LNCaP clone FGC (cell line): ENCODE measurements at places on chromosomes 16 and 17.
A peak's percentile ranks its signal among the peaks of the same experiment; 100 is the strongest.

DNA sequence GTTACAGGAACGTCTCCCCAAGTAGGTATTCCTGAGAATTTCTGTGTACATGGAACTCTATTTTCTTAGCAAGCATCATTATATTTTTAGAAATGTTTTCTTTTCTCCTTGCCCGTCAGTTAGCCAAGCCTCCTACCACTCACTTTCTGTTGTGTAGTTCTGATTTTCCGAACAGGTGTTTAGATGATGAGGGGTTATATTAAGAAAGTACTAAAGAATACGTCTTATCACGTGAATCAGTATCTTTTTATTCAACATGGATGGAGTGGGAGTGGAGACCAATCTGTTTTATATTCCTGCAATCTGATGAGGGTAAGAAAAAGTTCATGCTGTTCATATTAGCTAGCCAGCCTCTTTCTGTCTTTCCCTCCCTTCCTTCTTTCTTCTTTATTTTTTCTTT lies 29.4 kb downstream of the MSI2 start:
- no peak for DNase-seq

GRCh38 chr16:89847051-89847939 lies 19.0 kb downstream of the SPIRE2 start:
- no peak for DNase-seq

- no peak for DNase-seq
These were observed 16.5 kb upstream of the SLC35G3 start for GRCh38 chr17:35210741-35211140.

DNA sequence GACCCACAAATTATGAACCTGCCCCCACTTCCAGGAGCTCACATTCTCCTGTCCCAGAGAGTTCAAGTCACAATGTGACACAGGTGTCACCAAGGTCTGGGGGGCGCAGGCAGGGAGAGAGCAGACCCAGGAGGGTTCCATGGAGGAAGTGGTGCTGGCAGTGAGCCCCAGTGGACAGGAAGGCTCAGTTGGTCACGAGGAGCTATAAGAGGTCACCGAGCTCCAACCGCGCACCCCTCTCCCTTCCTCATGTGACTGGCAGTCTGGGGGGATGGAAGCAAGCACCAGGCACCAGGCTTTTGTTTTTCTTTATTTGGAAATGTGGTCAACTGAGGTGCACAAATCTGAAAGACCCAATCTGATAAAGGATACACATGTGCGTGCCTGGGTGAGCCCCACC lies 2.5 kb downstream of the ITGAD start:
- no peak for DNase-seq

DNA sequence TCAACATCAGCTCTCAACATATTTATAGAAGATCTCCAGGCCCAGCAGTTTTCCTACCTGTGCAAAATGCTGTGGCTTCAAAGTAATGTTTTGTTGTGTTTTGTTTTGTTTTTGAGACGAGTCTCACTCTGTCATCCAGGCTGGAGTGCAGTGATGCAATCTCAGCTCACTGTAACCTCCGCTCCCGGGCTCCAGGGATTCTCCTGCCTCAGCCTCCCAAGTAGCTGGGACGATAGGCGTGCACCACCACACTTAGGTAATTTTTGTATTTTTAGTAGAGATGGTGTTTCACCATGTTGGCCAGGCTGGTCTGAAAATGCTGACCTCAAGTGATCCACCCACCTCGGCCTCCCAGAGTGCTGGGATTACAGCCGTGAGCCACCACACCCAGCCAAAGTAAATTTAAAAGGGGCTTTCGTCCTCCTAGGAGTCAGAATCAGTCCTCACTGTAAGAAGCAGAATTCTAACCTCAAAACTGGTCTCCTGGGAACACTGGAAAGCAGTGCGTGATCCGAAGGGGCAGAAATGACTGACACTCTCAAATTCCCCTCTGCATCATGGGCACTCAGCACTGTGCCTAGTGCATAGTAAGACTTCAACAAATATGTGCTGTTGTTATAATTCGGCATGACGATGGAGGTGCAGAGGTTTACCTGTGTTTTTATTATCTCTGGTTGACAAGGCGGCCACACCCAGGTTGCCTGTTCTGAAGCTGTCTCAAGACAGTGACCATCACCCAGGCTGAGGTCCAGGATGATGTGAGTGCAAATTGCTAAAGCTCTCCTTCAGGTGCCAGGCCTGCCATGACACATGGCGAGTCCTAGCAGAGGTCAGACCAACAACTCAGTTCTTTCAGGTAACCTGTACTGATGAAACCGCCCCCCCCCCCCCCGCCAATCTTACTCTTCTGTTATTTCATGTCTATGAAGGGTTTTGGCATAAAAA lies 59.8 kb downstream of the ADCY9 start:
- no peak for DNase-seq

DNA sequence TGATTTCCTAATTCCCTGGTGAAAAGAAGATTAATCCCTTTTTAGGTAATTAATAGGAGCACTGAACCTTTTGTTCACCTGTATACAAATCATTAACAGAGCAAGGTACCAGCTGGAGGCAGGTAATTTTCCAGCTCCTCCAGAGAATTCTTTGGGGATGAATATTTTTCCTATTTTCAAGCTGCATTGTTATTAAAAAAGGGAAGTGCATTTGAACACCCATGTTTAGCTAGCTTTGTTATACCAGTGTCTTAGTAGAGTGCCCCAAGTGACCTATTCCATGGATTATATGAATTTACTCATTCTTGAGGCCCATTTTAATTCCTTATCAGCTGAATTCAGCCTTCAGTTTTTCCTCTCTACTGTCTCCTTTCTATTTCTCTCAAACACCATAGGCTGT lies 73.2 kb upstream of the GOT2 start:
- DNase-seq = no peak

DNA sequence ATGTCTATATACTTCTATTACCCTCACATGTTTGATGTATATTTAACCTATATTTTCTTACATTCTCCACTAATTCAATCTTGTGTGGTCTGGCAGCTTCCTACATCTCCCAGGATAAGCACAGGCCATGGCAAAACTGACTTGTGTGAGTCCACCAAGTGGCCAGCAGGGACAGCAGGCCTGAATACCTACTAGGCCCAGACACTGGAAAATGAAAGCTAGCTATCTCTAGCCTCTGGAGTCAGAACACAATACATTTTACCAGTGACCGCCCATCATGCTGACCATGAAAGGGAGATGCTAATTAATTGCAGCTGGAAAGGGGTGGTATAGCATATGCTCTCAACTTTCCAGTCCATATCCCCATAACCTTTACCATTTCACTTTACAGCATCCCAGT lies 132.3 kb downstream of the PCTP start:
- DNase-seq = no peak

GRCh38 chr17:16486373-16487250 lies 5.4 kb downstream of the LRRC75A start:
- DNase-seq = peak; percentile 75
